ENCODE measurements at places on chromosomes 12 and 14. TPM values are rescaled to one million over a fixed set of nuclear protein-coding genes. Genes with fewer than 3 reads are reported as not detected.
A peak's percentile ranks its signal among the peaks of the same experiment; 100 is the strongest.

- DNase-seq, result no peak
- H3K4me1 ChIP-seq, result no peaks in the 10 kb centered on the region
- H3K27me3 ChIP-seq, result no peaks in the 10 kb centered on the region
- H3K27ac ChIP-seq, result no peak overlapping the region
- H3K36me3 ChIP-seq, result no peaks in the 10 kb centered on the region
Observed at GRCh38 chr14:62304257-62304656, 542.0 kb downstream of the SNAPC1 start.

The CPSF6 gene
- total RNA-seq, result 114 TPM

DNA sequence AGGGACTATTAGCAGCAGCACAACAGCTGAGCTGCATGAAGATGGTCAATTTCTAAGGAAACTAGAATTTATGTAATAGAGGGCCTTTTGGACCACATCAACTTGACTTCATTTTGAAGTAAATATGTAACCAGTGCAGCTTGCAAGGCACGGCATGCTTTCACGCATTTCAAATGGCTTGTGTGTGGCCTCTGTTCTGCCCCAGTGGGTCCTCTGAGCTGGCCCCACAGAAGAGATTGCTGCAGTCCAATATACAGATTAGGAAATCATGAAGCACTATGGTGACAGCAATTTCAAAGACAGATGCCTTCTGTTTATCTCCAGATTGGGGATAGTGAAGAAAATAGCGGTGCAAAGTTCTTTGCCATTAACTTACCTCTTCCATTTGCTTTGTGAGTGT, 101.4 kb downstream of the PDZRN4 start:
- no peak for DNase-seq
- H3K27me3 ChIP-seq, result no peaks in the 10 kb centered on the region
- H3K4me1 ChIP-seq, result no peaks in the 10 kb centered on the region
- H3K36me3 ChIP-seq, result no peaks in the 10 kb centered on the region
- no peak overlapping the region for H3K27ac ChIP-seq

DNA sequence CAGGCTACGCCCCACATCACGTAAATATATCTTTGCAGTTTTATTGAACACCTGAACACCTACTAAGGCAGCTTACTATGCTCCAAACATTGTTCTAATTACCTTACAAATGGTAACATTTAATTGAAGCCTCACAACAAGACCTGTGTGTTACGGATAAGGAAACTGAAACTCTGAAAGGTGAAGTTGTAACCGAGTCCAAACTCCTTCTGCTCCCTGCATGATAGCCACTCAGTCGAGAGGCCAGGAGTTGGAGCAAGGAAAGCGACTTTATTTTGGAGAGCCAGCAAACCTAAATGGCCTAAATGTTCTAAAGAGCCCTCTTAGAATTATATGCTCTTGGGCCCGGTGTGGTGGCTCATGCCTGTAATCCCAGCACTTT, 12.6 kb upstream of the TRPV4 start:
- H3K4me1 ChIP-seq, result peaks cover 1% of the 10 kb centered on the region
- DNase-seq, result no peak
- H3K4me3 ChIP-seq, result peak overlapping the region; percentile 30
- no peak overlapping the region for H3K27ac ChIP-seq
- no peaks in the 10 kb centered on the region for H3K36me3 ChIP-seq

DNA sequence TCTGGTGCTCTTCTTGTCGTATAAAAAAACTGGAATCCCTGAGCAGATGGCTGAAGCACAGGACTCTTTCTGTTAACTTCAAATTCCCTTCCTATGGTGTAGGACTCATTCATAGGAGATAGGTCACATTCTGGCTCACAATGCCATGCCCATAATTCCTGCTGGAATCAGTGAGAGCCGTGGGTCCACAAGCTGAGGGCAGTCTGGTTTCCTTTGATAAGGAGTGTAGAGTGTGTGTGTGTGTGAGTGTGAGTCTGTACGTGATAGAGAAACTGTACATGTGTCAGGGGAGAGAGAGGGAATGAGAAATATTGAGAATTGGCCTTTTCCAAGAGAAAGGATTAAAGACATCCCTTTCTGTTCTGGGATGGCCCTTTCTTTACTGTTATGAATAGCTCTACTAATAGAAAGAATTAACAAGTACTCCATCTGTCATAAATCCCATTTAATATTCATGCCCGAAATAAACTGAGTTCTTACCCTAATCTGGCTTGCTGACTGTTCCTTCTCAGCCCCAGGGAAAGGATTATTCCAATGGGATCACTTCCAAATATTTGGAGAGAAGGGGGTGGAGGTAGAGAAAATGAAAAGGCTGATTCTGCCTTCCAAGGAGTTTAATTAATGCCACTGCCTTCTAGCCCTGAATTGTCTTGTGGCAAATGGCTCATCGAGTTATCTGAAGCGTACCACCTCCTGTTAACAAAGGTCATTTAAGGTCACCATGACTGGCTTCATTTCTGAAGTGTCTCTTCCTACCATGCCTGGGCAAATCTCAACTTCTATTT, 79.0 kb downstream of the TMX1 start:
- no peak overlapping the region for H3K4me3 ChIP-seq
- no peak overlapping the region for H3K27ac ChIP-seq
- peak; percentile 45 for DNase-seq
- H3K4me1 ChIP-seq, result peaks cover 16% of the 10 kb centered on the region

The SPX gene
- 4.0 TPM for total RNA-seq

GRCh38 chr14:101957406-101958234, 6.8 kb upstream of the DYNC1H1 start:
- no peaks in the 10 kb centered on the region for H3K36me3 ChIP-seq
- H3K27me3 ChIP-seq, result peaks cover 15% of the 10 kb centered on the region
- no peak overlapping the region for H3K4me3 ChIP-seq
- no peak overlapping the region for H3K27ac ChIP-seq

The LHX5 gene
- 48.4 TPM for total RNA-seq

The CIROP gene
- total RNA-seq, result 0.06 TPM

GRCh38 chr14:86665975-86666374, 1136.0 kb downstream of the FLRT2 start:
- H3K36me3 ChIP-seq, result no peaks in the 10 kb centered on the region
- H3K27ac ChIP-seq, result no peak overlapping the region
- H3K4me1 ChIP-seq, result no peaks in the 10 kb centered on the region
- H3K4me3 ChIP-seq, result no peak overlapping the region

- no peak overlapping the region for H3K4me3 ChIP-seq
- no peaks in the 10 kb centered on the region for H3K27me3 ChIP-seq
- no peak for DNase-seq
- H3K27ac ChIP-seq, result no peak overlapping the region
Observed at GRCh38 chr12:32360956-32361355, 38.4 kb upstream of the FGD4 start.

DNA sequence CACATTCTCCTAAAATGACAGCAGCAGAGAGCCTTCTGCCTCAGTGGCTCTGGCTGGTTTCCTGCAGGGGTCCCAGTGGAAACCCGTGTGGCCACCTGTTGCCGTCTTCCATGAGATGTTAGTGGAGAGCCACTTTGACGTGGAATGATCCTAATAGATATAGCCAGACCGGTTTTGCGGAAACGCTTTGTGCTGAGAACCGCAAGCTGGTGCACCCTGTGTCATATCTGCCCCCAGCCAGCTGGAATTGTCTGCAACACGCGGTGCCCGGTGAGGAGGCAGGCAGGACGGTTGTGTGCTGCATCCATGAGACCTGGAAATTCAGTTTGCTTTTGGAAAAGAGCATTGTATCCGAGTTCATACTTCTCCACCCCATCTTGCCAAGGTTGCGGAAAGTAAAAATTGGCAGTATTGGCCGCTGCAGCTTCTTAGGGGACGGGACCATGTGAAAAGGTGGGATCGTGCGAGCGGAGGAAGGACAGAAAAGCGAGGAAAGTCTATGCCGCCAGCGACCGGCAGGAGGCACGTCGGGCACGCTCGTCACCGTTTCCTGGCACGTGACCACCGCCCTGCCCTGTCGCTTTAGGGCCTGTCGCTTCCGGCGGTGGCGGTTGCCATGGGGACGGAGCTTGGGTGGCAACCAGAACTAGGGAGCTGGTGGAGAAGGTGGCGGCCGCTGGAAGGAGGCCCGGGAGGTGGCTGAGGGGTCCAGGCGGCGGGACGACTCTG, at the start of gene CFAP251:
Gene CFAP251, plus strand, starts transcription at position 643 of the 729 bp plus-strand sequence. CDS start 2,714 bp downstream, outside the sequence.
- peak within 1 kb of the TSS; percentile 48 for H3K4me3 ChIP-seq
- peak; percentile 94 for DNase-seq
- H3K4me1 ChIP-seq, result peaks cover 22% of the 10 kb centered on the region
- H3K27me3 ChIP-seq, result no peaks in the 10 kb centered on the region
- no peak within 1 kb of the TSS for H3K27ac ChIP-seq
- H3K36me3 ChIP-seq, result no peaks in the 10 kb centered on the region

GRCh38 chr14:44863271-44863670, 98.5 kb downstream of the KLHL28 start:
- DNase-seq, result no peak
- no peaks in the 10 kb centered on the region for H3K27me3 ChIP-seq
- no peak overlapping the region for H3K4me3 ChIP-seq
- no peak overlapping the region for H3K27ac ChIP-seq
- H3K4me1 ChIP-seq, result no peaks in the 10 kb centered on the region
- H3K36me3 ChIP-seq, result no peaks in the 10 kb centered on the region

GRCh38 chr12:4140581-4141301, 132.8 kb upstream of the CCND2 start:
- H3K27ac ChIP-seq, result no peak overlapping the region
- H3K4me3 ChIP-seq, result no peak overlapping the region
- no peaks in the 10 kb centered on the region for H3K27me3 ChIP-seq
- no peaks in the 10 kb centered on the region for H3K36me3 ChIP-seq

GRCh38 chr14:89393222-89393745, 23.7 kb downstream of the FOXN3 start:
- H3K4me3 ChIP-seq, result no peak overlapping the region
- H3K4me1 ChIP-seq, result peaks cover 7% of the 10 kb centered on the region
- H3K36me3 ChIP-seq, result no peaks in the 10 kb centered on the region

- H3K27me3 ChIP-seq, result no peaks in the 10 kb centered on the region
- peak; percentile 51 for DNase-seq
- H3K27ac ChIP-seq, result no peak overlapping the region
- H3K4me1 ChIP-seq, result peaks cover 14% of the 10 kb centered on the region
- no peak overlapping the region for H3K4me3 ChIP-seq
Observed at GRCh38 chr12:7907009-7907408, 29.0 kb downstream of the SLC2A3 start.

The IL23A gene
- total RNA-seq, result 0.31 TPM

DNA sequence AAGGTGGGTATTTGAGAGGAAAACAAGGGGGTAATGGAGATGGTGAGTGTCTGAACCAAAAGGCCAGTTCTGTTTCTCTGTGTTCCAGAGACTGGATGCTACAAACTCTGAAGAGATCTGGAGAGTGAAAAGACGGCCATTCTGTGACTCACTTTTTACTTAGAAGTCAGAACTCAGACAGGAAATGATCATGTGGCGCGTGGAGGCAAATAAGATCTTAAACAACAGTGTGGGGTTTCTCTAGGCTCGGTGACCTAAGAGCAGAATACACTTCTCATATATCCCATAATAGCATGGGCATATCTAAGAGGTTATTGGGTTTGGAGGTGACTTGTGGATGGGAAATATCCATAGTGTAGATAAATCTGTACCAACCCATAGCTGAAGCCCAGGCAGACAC, 463.5 kb downstream of the TMEM132D start:
- no peaks in the 10 kb centered on the region for H3K36me3 ChIP-seq
- no peak overlapping the region for H3K27ac ChIP-seq
- no peak for DNase-seq

DNA sequence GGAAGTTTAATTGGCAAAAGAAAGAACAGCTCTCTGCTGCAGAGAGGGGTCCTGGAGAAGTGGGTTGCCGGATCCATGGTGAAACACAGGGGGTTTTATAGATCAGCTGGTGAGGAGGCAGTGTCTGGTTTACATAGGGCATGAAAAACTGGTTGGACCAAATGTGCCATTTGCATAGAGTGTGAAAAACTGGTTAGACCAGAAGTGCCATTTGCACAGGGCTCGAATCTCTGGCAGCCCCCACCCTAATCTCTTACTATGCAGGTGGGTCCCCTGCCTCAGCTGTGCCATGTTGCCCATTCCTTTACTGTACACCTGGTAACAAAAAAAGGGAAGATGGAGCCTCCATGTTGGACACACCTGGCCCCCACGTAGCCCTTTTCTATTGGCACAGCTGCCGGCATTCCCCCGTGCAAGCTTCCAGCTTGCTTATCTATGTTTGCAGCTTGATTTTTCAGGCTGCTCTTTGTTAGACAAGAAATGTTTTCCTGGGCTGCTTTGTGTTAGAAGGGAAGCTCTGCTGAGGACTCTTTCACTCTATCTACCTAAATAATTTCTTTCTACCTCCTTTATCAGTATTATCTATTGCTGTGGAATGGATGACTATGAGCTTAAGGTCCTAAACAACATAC, 61.1 kb upstream of the TMEM132D start:
- H3K27ac ChIP-seq, result no peak overlapping the region
- peaks cover 5% of the 10 kb centered on the region for H3K27me3 ChIP-seq
- H3K36me3 ChIP-seq, result no peaks in the 10 kb centered on the region
- no peak for DNase-seq
- H3K4me1 ChIP-seq, result peaks cover 21% of the 10 kb centered on the region
- no peak overlapping the region for H3K4me3 ChIP-seq

DNA sequence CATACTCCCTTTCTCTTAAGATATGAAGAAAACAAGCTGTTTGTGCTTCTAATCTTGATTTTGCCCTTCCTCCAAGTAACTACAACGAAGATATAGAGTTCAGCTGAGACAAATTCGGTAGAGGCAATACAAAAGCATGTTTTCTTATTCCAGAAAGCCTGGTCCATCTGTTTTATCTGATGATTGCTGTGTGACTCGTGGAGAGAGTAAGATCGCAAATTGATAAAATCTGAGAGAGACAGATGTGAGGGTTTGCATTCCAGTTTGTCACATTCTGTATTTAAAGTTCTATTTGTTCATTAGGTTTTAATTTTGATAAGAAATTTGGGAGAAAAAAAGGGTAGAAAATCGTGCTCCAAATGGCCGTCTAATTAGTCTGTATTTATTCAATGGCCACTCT, 192.1 kb downstream of the CPNE8 start:
- no peaks in the 10 kb centered on the region for H3K27me3 ChIP-seq
- H3K27ac ChIP-seq, result no peak overlapping the region
- DNase-seq, result no peak

The SYNDIG1L gene
- total RNA-seq, result 0.40 TPM

The TEX22 gene
- not detected for total RNA-seq

DNA sequence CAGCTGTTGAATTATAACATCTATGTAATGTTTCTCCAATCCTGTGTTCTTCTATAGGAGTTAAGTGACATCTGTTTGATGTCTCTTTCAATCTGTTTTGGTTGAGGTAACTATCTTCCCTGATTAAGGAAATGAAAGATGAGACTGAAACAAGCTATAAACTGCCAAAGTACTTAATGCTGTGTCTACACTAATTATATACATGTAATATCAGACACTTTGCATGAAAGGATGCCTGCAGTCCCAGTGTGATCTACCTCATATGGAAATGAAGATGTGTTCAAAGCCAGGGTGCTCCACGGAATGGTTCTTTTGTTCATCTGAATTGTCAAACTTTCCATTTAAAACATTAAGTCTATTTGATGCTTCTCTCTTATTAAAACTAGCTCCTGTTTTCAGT, 958.3 kb downstream of the GALC start:
- no peak for DNase-seq
- no peak overlapping the region for H3K27ac ChIP-seq
- no peaks in the 10 kb centered on the region for H3K4me1 ChIP-seq

The UNC79 gene
- total RNA-seq, result 2.1 TPM

Data from neural progenitor cell (in vitro differentiated cells).